HL-60 (cell line): ENCODE measurements at places on chromosomes 7 and 10.

- DNase-seq, result no peak
Observed at GRCh38 chr7:134834689-134835462, 55.4 kb downstream of the CALD1 start.

- no peak for DNase-seq
Observed at GRCh38 chr7:89780291-89780690, 374.0 kb upstream of the STEAP1 start.

- no peak for DNase-seq
Observed at GRCh38 chr7:53611043-53611442, 575.6 kb downstream of the POM121L12 start.

DNA sequence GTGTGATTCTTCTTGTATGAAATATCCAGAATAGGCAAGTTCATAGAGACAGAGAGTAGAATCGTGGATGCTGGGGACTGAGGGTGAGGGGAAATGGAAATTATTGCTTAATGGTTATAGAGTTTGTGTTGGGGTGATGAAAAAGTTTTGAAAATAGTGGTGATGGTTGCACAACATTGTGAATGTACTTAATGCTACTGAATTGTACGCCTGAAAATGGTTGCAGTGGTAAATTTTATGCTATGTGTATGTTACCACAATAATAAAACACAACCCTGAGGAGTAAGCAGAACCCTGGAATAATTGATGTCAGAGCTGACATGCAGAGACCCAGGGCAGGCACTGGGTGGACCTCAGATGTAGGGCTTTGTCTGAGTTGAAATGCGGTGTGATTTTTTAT, 57.6 kb downstream of the TACR2 start:
- peak; percentile 68 for DNase-seq

- DNase-seq, result no peak
Observed at GRCh38 chr7:156236181-156236889, 404.2 kb upstream of the RNF32 start.

DNA sequence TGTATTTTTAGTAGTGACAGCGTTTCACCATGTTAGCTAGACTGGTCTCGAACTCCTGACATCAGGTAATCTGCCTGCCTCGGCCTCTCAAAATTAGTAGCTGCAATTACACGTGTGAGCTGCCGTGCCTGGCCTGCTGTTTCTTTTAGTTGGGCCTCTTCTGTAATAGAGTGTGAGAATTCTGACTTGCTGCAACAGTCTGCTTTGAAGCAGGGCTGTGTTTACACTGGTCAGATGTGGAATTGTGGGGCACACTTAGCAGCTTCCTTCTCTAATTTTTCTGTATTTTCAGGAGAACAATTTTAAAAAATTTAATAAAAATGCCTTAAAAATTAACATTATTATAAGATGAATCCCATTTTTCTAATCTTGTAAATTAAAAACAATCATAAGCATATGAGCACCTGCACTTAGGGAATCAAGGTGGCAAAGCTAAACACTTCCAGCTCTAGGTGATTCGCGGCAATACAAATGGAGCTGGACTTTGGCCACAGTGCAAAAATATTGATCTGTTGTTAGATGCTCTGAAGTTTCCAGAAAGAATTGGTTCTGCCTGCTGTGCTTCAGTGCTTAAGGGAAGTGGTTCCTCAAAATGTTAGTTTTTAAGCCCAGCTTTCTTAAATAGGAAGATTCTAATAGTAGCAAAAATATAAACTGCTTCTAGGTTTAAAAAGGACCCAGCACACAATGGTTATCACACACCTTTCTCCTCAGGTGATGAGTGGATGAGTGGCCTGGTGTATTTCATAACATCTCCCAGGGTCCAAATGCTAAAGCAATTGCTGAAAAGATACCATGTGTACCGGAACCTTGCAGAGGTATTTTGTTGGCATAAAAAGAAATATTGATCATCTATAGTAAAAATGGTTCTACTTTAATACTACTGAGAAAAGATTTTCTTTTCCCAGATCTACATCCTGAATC, 63.5 kb upstream of the ATRNL1 start:
- DNase-seq, result no peak

DNA sequence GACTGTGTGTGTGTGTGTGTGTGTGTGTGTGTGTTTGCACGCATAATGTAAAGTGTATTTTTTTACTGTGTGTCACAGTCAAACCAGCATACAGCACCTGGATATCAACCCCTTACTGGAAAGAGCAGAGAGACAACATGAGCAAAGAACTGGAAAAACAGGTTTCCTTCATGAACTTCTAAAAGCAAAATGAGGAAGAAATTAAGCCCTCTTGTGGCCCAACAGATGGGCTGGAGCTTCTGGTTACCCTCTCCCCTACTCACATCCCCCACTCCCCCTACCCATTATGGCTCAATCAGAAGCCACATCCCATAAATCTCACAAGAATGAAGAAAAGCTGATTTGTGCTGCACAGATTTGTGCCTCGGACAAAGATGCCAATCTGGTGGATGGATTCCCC, 36.2 kb downstream of the PDE1C start:
- DNase-seq, result no peak

- DNase-seq, result no peak
Observed at GRCh38 chr7:80974396-80975358, 55.8 kb upstream of the SEMA3C start.

DNA sequence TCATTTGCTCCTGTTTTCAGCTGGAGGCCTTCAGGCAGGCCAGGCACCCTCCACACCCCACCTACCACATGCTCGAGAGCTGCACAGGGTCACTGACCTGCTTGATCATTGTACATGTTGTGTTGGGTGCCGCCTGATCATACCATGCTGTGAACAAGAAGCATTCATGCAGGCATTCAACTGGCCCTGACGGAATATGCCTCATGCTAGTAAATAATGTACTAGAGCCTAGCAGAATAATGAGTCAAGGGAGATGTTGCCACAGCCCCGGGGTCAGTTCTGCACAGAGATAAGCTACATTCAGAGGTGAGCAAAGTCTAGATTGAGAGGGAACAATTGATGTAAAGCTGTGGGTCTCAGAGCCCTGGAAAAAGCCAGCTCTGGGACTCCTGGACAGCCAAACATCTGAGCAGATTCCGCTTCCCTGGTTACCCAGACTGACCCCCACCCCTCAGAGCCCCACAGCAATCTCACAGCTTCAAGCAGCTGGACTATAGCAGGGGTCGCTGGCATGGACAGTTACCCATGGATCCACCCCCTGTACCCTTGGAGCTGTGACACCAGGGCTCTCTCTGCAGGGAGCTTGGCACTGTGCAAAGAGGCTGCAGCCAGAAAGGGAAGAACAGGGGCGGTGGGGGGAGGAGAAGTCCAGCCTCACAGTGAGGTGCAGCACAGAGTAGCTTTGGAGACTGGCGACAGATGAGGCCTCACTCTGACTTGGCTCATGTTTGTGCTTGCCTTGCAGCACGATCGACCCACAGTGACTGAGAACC, 86.6 kb downstream of the FRMPD2 start:
- DNase-seq, result no peak

- DNase-seq, result no peak
Observed at GRCh38 chr7:50355817-50356178, 51.3 kb downstream of the IKZF1 start.

DNA sequence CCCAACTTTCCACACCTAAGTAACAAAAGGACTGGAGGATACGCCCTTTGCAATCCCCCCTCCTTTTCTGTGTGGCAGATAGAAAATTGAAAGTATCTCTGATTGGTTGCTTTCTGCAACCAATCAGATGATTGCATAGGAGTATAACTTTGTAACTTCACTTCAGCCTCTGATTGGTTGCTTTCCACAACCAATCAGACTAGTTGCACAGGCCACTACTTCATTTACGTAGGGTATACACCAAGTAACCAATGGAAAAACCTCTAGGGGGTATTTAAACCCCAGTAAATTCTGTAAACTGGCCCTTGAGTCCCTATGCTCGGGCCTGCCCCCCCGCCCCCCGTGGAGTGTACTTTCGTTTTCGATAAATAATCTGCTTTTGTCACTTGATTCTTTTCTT, 1080.4 kb downstream of the CNTNAP2 start:
- no peak for DNase-seq

- DNase-seq, result peak; percentile 16
Observed at GRCh38 chr7:101828301-101829020, 11.0 kb downstream of the CUX1 start.

- no peak for DNase-seq
Observed at GRCh38 chr7:117704063-117704462, 169.2 kb downstream of the CTTNBP2 start.

DNA sequence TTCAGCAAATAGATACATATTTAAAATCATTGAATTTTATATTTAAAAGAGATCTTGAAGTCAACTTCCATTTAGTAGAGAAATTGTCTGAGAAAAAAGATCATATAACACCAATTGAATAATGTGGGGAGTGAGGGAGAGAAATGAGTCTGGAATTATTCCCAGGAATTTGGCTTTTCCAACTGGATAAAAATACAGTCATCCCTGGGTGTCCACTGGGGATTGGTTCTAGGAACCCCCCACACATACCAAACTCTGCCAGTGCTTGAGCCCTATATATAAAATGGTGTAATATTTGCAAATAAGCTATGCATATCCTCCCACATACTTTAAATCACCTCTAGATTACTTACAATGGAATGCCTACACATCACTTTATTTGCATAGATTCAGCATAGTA, 162.8 kb upstream of the SEMA3C start:
- DNase-seq, result no peak

- no peak for DNase-seq
Observed at GRCh38 chr10:30803892-30804322, 174.4 kb upstream of the LYZL2 start.
